Tibial artery (tissue), 4 donors: ENCODE measurements at places on chromosomes 13 and 19.

- H3K36me3 ChIP-seq: no peaks in the 10 kb centered on the region
- no peaks in the 10 kb centered on the region for H3K27me3 ChIP-seq
- H3K4me1 ChIP-seq: no peaks in the 10 kb centered on the region
- H3K4me3 ChIP-seq: no peak overlapping the region
These were observed 1094.3 kb downstream of the EFNB2 start for GRCh38 chr13:105441051-105441750.

GRCh38 chr13:21567714-21568113, 36.3 kb downstream of the MICU2 start:
- no peak for DNase-seq
- H3K4me1 ChIP-seq: no peaks in the 10 kb centered on the region
- no peak overlapping the region for H3K4me3 ChIP-seq
- H3K27ac ChIP-seq: no peak overlapping the region
- H3K36me3 ChIP-seq: peaks cover 35% of the 10 kb centered on the region

- H3K4me3 ChIP-seq: no peak overlapping the region
- H3K27ac ChIP-seq: no peak overlapping the region
- peaks cover 6% of the 10 kb centered on the region for H3K4me1 ChIP-seq
- peaks cover 14% of the 10 kb centered on the region for H3K36me3 ChIP-seq
- H3K27me3 ChIP-seq: no peaks in the 10 kb centered on the region
These were observed 69.8 kb downstream of the KDM4B start for GRCh38 chr19:5038631-5039271.

GRCh38 chr19:39310558-39311311, 9.9 kb downstream of the LRFN1 start:
- H3K27me3 ChIP-seq: peaks cover 7% of the 10 kb centered on the region
- H3K27ac ChIP-seq: no peak overlapping the region
- no peak overlapping the region for H3K4me3 ChIP-seq
- H3K4me1 ChIP-seq: peaks cover 12% of the 10 kb centered on the region
- no peaks in the 10 kb centered on the region for H3K36me3 ChIP-seq

DNA sequence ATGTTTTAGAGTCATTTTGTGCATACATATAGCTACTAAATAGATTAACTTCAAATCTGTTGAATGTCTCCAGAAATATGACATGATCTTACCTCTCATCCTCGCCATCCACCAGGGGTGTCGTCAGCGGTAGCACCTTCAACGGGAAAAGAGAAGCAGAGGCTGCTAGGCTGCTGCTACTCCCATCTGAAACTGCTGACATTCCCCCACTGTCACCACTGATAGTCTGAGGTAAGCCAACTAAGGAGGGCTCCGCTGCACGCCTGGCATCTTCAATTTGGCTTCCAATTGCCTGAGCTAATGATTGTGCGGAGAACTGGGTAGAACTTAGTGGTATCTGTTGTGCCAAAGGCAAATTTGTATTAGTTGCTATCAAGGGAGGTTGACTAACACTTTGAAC, 3.1 kb downstream of the TSC22D1 start:
- H3K4me3 ChIP-seq: peak overlapping the region; percentile 98
- no peaks in the 10 kb centered on the region for H3K4me1 ChIP-seq
- peak overlapping the region; percentile 98 for H3K27ac ChIP-seq
- H3K27me3 ChIP-seq: no peaks in the 10 kb centered on the region
- no peak for DNase-seq
